ENCODE measurements at places on chromosomes 12 and 14.

- DNase-seq = no peak
Observed at GRCh38 chr12:31525496-31526157, 65.3 kb downstream of the DENND5B start.

- no peak for DNase-seq
Observed at GRCh38 chr12:94329366-94329765, 130.3 kb downstream of the CEP83 start.

DNA sequence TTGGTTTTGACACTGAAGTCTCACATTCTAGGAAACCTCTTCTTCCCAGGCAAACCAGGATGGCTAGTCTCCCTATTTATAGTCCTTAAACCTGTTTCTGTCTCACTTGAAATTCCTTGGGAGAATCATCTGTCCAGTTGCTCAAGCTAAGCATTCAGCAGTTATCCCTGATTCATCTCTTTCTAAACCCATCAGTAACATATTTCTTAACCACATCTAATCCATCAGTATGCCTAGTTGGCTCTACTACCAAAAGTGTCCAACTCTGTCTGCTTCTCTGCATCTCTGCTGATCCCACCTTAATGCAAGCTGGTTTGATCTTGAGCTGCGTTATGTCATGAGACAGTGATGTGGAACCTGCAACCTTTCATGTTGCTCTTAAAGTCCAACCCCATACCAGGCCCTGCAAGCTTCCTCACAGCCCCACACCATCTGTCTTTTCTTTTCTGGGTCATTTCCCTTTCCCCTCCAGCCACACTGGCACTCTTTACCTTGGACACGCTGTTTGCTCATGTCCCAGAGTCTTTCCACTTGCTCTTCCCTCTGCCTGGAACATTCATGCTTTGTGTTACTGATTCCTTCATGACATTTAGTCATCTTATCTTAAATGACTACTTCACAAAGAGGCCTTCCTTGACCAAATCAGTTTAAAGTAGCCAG is 380.8 kb upstream of the RGS6 start:
- DNase-seq = no peak

DNA sequence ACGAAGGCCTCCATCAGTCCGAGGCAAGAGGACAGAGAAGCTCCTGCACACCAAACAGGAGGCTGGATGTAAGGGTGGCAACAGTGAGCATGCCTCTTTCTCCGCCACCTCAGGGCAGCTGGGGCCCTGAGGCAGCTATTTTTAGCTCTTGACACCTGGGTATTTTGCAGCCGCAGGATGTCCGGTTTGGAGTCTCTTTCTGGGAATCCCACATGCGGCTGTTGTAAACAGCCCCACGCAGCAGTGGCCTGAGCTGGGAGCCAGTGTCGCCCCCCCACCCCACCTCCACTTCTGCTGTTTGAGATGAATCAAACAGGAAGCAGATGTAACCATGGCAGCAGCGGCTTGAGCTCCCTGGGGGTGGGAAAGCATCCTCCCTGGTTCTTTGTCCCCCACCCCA is 11.7 kb downstream of the HDAC7 start:
- peak; percentile 80 for DNase-seq

- no peak for DNase-seq
Observed at GRCh38 chr12:71828813-71829212, 10.7 kb upstream of the TBC1D15 start.

DNA sequence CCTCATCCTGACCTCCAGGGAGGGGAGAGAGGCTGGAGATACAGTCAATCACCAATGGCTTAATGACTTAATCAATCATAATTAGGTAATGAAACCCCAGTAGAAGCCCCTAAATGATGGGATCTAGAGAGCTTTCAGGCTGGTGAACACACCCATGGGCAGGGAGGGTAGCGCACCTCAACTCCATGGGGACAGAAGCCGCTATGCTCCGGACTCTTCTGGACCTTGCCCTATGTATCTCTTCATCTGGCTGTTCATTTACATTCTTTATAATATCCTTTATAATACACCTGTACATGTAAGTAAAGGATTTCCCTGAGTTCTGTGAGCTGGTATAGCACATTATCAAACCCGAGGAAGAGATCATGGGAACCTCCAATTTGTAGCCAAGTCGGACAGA is 205.9 kb downstream of the STXBP6 start:
- no peak for DNase-seq

DNA sequence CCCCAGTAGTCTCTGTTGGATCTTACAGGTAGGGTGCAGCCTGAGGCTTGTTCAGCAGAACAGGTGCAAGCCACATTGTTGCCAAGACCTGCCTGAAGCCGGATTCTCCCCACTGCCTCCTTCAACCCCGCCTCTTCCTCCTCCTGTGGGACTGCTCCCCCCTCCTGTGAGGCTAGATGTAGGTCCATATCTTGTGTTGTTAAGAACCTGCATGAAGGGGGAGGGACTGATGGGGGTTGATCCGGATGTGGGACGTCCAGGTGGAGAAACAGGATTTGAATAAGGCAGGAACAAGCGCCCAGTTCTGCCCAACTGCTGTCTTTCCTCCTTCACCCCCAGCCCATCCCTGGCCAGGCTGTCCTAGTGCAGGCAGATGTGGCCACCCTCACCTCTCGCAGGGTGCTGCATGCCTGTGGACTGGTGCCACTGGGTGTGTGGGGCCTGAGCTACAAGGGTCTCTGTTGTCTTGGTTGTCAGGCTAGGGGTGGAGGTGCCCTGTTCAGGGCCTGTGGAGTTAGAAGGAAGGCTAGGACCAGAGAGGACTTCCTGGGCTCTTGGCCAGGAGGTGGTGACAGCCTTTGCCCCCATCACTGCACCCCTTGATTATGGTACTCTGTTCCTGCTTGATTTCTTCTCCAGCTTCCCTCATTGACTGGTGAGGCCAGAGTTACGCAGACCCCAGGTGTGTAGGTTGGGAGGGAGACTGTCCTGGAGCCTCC is 1.4 kb downstream of the NR4A1 start:
- DNase-seq = no peak

DNA sequence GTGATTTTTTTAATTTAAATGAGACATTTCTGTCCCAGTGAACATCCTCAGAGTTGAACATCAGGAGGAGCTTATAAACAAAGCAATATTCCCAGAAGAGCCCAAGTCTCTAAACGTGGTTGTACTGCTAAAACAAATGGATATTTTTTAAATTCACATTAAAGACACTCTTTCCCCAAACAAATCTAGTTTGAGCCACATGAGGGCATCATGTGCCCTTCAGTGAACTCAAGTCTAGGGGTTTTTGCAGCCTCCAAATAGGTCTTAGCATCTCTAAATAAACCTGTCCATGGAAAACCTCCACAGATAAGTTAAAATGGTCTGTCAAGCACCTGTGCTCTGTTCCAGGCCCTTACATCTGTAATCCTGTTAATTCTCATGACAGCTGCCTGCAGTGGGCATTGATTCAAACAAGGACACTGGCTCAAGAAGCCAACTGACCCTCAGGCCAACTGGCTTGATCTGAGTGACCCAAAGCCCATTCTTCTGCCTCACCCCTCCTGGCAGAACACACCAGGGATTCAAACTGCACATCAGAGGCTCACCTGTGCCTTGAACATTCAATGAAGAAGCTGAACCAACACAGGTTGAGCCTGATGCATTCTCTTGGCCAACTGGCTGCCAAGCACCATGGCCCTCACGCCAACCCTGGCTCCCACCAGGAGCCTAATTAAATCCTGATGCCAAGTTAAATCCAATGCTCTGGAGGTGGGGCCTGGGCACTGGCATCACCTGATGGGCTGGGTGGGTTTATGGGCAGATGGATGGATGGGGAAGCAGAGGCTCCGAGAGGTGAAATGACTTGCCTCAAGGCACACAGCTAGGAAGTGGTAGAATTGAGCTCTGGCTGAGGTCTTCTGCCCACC is 8.6 kb downstream of the ISCU start:
- peak; percentile 70 for DNase-seq

DNA sequence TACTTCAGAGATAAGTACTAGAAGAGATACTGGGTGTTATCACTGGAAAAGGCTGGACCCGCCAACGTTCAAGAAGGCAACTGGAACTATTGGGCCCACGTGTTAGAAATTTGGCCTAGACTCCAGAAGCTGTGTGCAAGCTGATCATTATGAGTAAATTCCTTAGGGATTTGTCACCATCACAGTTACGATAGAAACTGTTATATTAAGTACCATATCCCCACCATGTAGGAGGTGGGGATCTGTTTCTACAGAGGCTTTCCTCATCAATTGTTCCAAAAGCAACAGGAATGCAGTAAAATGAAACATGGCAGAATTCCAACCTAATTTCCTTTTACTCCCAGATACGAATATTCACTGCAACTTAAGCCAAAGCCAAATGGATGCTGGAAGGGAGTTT is 170.7 kb downstream of the NOVA1 start:
- DNase-seq = no peak

All from NB4 (cell line).